Thoracic aorta (tissue), 2 donors: ENCODE measurements at places on chromosomes 1 and 21. TPM values are rescaled to one million over a fixed set of nuclear protein-coding genes. Genes with fewer than 3 reads are reported as not detected.

EPS15 gene
- 123 TPM for total RNA-seq

GBP3 gene
- total RNA-seq: 44.7 TPM

SLAMF9 gene
- not detected for total RNA-seq

IGSF3 gene
- total RNA-seq: 1.5 TPM

EDARADD gene
- total RNA-seq: 2.8 TPM

LAMC1 gene
- total RNA-seq: 362 TPM

TRABD2B gene
- 3.8 TPM for total RNA-seq

IGSF9 gene
- total RNA-seq: 0.99 TPM

USP16 gene
- 38.9 TPM for total RNA-seq

SLC25A34 gene
- total RNA-seq: 2.4 TPM

MTX1 gene
- 21.7 TPM for total RNA-seq

CR1L gene
- total RNA-seq: not detected

S100A7A gene
- total RNA-seq: not detected

OR14K1 gene
- not detected for total RNA-seq

ADGRL2 gene
- total RNA-seq: 67.2 TPM

KCNT2 gene
- total RNA-seq: 23.6 TPM

THEM5 gene
- not detected for total RNA-seq

TNFRSF25 gene
- total RNA-seq: 48.2 TPM

RGS8 gene
- not detected for total RNA-seq

C1orf185 gene
- not detected for total RNA-seq

CD1D gene
- 1.9 TPM for total RNA-seq

ESRRG gene
- not detected for total RNA-seq

MYOG gene
- not detected for total RNA-seq

C1orf116 gene
- total RNA-seq: 0.14 TPM

ZFP69 gene
- 5.1 TPM for total RNA-seq

OR2L13 gene
- not detected for total RNA-seq

S100A4 gene
- 1,429 TPM for total RNA-seq

TEKT2 gene
- total RNA-seq: not detected

C8B gene
- total RNA-seq: not detected

MLLT11 gene
- total RNA-seq: 3.1 TPM

LCE2C gene
- 1.8 TPM for total RNA-seq

WLS gene
- 80.1 TPM for total RNA-seq

LPAR3 gene
- total RNA-seq: 1.1 TPM

ANGPTL3 gene
- not detected for total RNA-seq

FCRL4 gene
- total RNA-seq: not detected

GNPAT gene
- 29.2 TPM for total RNA-seq

NBPF26 gene
- 24.8 TPM for total RNA-seq

HNRNPCL1 gene
- not detected for total RNA-seq

GJA5 gene
- 51.7 TPM for total RNA-seq

CD101 gene
- total RNA-seq: 0.85 TPM

RAP1A gene
- 67.4 TPM for total RNA-seq

FGR gene
- total RNA-seq: 21.5 TPM
